ENCODE measurements at places on chromosomes 16 and 17.

- no peak for DNase-seq
Measured at GRCh38 chr17:32958418-32958817, 30.5 kb downstream of the TMEM98 start.

DNA sequence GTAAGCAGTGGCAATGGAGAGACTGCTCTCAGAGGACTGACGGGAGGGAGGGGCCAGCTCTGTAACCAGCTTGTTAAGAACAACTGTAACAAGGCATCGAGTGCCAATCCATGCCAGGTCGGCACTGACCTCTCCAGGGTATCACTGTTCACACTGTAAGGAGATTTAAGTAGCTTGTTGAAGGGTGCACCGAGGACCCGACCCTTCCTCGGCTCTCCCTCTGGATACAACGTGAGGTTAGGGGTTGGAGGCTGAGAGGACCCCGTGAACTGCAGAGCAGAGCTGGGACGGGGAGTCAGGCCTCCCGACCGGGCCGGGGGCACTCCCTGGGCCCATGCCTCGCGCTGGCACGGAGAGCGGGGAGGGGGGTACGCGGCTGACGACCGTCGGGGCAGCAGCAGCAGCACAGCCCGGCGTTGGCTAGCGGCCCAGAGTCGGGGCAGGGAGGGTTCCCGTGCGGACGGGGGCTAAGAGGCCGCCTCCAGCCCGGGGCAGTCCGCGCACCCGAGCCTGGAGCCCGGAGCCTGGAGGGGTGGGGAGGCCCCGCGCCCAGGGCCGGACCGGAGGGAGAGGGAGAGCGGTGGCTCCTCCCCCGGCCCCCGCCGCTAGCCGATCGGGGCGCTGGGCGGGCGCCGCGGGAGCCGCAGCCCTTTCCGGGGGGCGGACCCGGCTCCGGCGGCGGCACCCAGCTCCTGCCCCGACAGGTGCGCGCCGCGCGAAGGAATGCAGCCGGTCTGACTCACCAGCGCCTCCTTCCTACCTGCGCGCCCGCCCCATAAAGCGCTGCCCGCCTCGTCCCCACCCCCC lies at the start of gene ITGB4:
Gene ITGB4 (plus strand): TSS at position 804 of the 807 bp plus-strand sequence. CDS start 3,245 bp downstream, outside the sequence.
- DNase-seq, result peak; percentile 64

GRCh38 chr16:80442779-80443178 lies 98.0 kb upstream of the DYNLRB2 start:
- DNase-seq, result no peak

- no peak for DNase-seq
Measured at GRCh38 chr16:2970563-2970962, 1.4 kb downstream of the PAQR4 start.

DNA sequence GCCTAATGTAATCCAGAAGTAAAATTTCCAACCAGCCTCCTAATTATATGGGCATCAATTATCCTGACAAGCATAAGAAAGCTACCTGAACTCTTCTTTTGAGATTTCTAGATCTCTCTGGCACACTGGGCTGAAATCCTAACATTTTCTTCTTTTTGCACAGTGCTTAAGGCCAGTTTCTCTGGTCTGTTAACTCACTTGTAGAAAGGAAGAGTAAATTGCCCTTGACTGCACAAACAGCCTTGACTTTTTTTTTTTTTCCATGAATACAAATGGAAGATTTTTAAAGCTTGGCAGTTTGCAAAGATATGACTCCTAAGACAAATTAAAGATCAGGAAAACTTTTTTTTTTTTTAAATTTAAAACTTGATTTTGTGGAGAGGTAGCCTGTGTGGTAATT lies 291.2 kb upstream of the MON1B start:
- no peak for DNase-seq

DNA sequence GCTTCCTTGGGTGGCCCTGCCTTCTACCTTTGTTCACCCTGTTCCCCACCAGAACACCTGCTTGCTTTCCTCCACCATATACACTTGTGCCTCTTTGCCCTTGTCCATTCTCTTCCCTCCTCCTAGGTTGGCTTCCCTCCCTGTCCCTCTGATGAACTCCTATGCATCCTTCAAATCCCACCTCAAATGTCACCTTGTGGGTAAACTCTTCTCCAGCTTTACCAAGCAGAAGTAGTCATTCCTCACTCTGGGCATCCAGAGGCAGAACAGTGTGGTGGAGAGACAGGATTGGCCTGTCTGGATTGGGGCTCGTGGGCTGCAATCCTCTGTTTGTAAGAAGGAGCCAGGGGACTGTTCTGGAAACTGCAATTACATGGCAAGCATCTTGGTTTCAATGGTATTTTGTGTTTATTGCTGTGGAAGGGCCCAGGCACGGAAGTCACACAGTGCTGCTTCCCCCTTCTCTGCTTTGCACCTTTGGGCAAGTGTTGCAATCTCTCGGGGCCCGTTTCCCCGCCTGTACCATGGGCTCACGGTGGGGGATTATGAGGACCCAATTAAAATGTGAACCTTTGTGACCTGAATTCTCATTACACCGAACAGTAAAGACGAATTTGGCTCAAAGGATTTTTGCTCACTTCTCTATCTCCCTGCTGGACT lies 21.9 kb upstream of the NXPH3 start:
- no peak for DNase-seq

- DNase-seq, result no peak
Measured at GRCh38 chr16:57252148-57252721, 7.2 kb downstream of the ARL2BP start.

DNA sequence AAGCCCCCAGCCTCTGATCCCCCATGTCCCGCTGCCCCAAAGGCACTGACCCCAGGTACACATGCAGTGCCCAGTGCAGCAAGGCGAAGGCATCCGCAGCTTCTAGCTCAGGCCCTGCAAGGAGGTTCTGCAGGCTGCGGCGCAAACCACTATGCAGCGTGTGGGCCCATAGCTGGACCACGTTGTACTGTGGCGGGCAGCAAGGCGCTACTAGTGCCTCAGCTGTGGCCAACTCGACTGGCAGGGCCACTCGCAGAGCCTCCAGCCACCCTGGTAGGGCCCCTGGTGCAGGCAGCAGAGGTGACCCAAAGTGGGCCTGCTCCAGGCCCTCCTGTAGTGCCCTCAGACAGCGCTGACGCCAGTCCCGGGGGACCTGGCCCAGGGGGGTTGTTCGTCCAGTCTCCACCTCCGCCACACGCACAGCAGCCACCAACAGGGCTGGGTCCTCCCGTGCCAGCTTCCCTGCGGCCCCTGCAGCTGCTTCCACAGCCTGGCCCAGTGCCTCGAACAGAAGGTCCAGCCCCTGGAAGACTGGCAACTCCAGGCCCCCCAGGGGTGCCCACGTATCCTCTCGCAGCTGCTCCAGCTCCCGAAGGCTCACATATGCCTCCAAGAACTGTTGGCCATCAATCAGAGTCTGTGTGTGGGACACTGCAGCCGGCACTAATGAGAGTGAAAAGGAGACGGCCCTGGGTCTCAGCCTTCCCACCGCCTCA lies 2.6 kb downstream of the EXOC3L1 start:
- DNase-seq, result no peak

- DNase-seq, result no peak
Measured at GRCh38 chr17:83194186-83194561, 114.8 kb downstream of the METRNL start.

GRCh38 chr17:45228763-45229539 lies 7.3 kb downstream of the FMNL1 start:
- peak; percentile 81 for DNase-seq

DNA sequence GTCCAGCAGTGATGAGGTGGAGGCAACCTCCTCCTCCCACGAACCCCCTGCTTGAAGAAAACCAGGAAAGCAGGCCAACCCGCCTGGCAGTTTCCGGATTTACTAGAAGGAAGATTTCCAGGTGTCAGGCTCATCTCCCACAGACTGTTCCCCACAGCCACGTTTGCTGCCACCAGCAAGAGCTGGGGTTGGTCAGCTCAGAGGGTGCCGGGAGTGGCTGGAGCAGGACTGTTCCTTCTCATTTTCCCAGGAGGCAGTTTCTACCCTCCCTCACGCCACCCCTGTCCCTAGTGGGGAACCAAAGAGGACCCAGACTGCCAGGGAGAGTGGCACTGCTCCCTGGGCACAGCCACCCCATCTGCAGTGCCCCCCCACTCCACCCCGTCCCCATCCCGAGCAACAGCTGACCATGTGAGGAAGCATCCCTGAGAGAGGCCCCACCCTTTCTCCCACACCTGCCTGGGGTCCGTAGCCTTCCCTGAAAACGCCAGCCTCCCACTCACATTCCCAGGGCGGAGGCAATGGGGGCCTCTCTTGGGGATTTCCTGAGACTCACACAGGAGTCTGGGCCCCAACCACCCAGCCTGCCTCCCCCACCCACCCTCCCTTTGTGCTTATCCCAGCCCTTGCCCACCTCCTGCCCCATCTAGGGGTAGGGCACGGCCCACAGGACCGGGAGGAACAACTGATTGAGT lies 5.9 kb downstream of the KRT17 start:
- DNase-seq, result no peak

DNA sequence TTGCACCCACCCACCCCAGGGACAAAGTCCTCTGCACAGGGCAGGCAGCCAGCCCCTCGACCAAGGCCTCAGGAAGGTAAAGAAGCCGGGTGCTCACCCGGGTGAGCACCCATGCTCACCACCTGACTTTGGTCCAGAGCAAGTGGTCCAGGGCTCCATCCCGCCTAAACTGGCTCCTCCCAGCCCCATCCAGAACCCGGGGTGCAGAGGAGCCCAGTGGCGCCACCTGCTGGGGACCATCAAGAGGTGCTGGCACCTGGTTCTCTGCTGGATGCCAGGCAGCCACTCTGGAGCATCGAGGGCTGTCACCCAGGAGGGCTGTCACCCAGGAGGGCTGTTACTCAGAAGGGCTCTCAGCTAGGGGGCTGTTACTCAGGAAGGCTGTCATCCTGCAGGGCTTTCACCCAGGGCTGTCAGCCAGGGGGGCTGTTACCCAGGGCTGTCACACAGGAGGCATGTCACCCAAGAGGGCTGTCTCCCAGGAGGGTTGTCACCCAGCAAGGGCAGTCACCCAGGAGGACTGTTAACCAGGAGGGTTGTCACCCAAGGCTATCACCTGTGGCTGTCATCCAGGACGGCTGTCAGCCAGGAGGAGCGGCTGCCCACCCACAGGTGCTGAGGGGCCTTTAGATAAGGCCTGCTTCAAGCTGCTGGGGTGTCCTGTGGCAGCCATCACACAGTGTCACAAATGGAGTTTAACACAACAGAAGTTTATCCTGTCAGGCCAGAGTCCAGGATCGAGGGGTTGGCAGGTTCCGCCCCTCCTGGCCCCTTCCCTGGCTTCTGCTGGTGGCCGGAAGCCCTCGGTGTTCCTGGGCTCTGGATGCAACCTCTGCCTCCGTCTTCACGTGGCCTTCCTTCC lies 98.5 kb downstream of the TNFRSF13B start:
- DNase-seq, result no peak

DNA sequence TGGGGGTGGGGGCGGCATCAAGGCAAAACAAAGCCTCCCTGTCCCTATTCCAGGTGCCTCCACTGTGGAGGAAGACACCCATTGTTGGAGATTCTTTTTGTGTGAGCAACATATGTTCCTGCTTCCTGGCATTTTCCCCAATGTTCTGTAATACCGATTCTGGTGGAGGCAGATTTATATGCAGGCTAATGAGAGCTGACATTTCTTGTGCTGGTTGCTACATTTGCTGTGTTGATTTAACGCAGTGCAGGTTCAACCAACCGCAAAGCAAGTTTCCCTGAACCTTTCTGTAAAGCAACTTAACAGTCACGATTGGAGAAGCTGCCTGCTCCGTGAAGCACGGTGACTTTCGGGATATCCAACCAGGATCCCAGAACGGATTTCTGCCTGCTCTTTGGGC lies 260.5 kb downstream of the CBLN1 start:
- DNase-seq, result no peak

DNA sequence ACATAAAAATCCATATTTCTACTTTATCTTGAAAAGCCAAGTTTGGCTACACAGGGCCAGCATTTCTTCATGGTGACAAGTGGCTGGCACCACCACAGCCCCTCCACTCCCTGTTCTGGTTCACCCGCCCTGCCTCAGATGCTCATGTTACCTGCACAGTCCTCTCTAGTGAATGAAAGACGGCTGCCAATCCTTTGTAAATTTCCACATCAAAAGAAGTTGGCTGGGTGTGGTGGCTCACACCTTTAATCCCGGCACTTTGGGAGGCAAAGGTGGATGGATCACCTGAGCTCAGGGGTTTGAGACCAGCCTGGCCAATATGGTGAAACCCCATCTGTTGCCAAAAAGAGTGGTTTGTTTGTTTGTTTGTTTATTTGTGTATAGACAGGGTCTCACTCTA lies 19.9 kb upstream of the CORO1A start:
- no peak for DNase-seq

DNA sequence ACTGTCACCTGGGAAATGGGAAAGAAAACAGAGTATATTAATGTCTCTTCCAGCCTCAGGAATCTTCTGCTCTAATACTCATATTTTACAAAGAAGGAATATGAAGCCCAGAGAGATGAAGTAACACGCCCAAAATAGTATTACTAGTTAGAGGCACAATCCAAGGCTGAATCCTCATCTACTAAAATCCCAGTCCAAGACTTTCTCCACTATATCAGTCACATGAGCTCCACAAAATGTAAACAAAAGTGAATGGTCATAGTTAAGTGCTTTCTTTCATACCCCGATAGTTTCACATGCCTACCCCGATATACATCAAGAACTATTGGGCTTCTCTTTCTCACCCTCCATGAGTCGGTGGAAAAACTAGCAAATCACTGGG lies 965 bp downstream of the INTS2 start:
- DNase-seq, result no peak

DNA sequence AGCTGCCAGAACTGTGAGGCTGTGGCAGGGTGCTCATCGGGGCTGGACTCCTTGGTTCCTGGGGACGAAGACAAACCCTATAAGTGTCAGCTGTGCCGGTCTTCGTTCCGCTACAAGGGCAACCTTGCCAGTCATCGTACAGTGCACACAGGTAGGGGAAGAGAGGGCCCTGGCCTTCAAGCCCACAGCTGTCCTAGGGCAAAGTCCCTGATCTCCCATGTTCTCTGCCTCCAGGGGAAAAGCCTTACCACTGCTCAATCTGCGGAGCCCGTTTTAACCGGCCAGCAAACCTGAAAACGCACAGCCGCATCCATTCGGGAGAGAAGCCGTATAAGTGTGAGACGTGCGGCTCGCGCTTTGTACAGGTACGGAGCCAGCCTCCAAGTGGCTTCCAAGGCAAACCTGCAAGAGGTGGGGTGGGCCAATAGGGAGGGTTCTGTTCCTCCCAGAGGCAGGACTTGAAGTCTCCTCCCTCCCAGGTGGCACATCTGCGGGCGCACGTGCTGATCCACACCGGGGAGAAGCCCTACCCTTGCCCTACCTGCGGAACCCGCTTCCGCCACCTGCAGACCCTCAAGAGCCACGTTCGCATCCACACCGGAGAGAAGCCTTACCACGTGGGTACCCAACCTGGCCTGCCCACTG lies 3.7 kb downstream of the BCL6B start:
- DNase-seq, result no peak

All from activated T-helper 1 cell treated with anti-CD3 and anti-CD28 coated beads, Interleukin-12 subunit alpha, Interleukin-12 subunit beta, Interleukin-2, Interleukin-4 antibody, amounts not matched to agents 30 ng/mL and 10 ng/mL and 1 ng/mL, durations not matched to agents 14 hours and 24 hours and 36 hours (primary cell).